ENCODE measurements at places on chromosomes 5 and 9. TPM values are rescaled to one million over a fixed set of nuclear protein-coding genes. Genes with fewer than 3 reads are reported as not detected.

The TSC1 gene
- 20.8 TPM for total RNA-seq

The OR1L1 gene
- total RNA-seq: not detected

The ITK gene
- not detected for total RNA-seq

The PCSK1 gene
- total RNA-seq: 2.8 TPM

The CHD1 gene
- 21.4 TPM for total RNA-seq

The WHRN gene
- 0.79 TPM for total RNA-seq
